ENCODE measurements at places on chromosomes 7 and 10.

- no peak overlapping the region for H3K4me3 ChIP-seq
- H3K4me1 ChIP-seq: no peaks in the 10 kb centered on the region
- H3K36me3 ChIP-seq: no peaks in the 10 kb centered on the region
- H3K27me3 ChIP-seq: no peaks in the 10 kb centered on the region
- DNase-seq: no peak
Observed at GRCh38 chr7:28054531-28055160, 125.9 kb downstream of the JAZF1 start.

DNA sequence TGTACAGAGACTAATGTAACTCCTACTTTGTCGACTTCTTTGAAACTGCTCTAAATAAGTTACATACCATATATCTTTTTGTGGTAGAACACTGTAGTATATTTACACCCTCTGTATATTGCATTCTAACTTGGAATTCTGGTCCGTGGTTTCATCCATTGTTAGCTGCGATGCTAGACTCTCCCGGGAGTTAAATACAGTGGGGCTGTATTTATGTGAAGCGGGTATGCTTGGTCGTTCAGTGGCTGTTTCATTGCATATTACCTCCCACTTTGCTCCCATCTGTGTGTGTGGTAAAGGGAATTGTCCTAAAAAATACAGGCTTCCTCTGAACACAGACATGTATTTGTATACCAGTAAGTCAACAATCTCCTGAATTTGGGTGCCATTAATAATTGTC lies 231.1 kb downstream of the SLC25A13 start:
- DNase-seq: no peak
- no peak overlapping the region for H3K4me3 ChIP-seq
- no peak overlapping the region for H3K27ac ChIP-seq
- H3K27me3 ChIP-seq: no peaks in the 10 kb centered on the region

DNA sequence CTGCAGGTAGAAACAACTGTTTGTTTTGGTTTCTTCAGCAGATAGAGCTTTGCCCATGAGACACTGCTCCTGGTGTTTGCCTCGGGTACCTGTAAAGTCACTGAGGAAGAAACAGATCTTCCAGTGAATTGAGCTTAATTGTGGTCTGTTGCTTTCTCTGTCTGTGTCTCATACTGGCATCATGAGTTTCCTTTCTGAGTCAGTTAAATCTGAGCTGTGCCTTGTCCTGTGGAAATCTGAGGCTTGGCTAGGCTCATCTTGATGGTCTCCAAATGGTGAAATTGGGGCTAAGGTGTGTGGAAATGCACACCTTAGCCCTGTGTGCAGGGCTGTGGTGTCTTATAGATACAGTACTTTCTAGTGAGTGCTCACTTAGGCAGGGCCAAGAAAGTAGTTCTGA lies 67.4 kb downstream of the GBF1 start:
- H3K4me1 ChIP-seq: no peaks in the 10 kb centered on the region
- H3K4me3 ChIP-seq: no peak overlapping the region
- H3K27ac ChIP-seq: no peak overlapping the region
- no peaks in the 10 kb centered on the region for H3K27me3 ChIP-seq

GRCh38 chr10:110793886-110794285 lies 77.8 kb upstream of the PDCD4 start:
- H3K27ac ChIP-seq: peak overlapping the region; percentile 52
- H3K36me3 ChIP-seq: no peaks in the 10 kb centered on the region
- no peak overlapping the region for H3K4me3 ChIP-seq
- H3K4me1 ChIP-seq: no peaks in the 10 kb centered on the region

DNA sequence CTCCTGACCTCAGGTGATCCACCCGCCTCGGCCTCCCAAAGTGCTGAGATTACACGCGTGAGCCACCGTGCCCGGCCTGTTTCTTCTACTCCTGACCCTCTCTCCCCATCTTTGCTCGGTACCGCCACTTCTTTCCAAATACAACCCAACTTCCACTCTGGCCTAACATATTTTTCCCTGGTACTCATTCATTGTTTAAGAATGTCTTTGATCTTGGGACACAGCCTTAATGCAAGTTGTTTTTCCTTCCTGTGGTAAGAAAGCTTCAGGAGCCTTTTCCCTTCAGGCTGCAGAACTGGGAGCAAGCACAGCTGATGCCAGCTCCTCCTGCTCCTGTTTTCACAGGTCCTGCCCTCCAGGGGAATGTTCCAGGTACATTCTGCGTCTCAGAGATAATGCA lies 13.7 kb downstream of the CALML3 start:
- H3K27ac ChIP-seq: no peak overlapping the region
- no peak overlapping the region for H3K4me3 ChIP-seq
- no peak for DNase-seq
- H3K36me3 ChIP-seq: no peaks in the 10 kb centered on the region
- H3K4me1 ChIP-seq: no peaks in the 10 kb centered on the region
- H3K27me3 ChIP-seq: no peaks in the 10 kb centered on the region

DNA sequence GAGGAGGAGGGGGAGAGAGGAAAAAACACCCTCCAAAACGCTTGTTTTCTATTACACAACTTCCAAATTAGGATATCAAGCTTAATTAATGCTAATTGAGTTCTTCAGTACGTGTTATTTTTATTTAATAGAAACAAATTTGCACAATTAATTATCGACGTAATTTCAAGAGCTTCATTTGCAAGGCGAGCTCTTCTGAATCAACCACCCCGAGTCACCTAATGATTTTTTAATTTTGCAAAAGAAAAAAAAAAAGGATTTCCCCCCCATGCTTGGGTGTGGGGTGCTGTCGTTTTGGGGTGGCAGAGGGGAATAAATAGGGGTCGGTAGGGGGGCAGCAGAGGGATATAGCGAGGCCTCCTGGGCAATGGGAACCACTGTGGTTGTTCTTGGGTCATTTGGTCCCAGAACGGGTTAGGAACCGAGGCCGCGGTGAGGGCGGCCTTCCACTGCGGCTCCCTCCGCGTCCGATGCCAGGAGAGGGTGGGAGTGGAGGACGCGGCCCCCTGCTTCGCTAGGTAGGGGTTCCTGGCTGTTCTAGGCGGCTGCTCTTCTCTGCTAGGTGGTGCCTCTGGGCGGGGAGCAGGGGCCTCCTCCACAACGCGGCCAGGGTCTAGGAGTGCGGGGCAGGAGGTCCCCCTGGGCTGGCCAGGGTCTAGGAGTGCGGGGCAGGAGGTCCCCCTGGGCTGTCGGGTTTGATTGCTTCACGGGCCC lies 7.3 kb downstream of the UNCX start:
- DNase-seq: no peak
- H3K4me1 ChIP-seq: no peaks in the 10 kb centered on the region
- peaks cover 85% of the 10 kb centered on the region for H3K27me3 ChIP-seq
- H3K4me3 ChIP-seq: no peak overlapping the region
- H3K36me3 ChIP-seq: no peaks in the 10 kb centered on the region

- no peak overlapping the region for H3K4me3 ChIP-seq
- H3K27ac ChIP-seq: no peak overlapping the region
- H3K4me1 ChIP-seq: no peaks in the 10 kb centered on the region
Observed at GRCh38 chr10:43253461-43254198, 13.2 kb downstream of the RASGEF1A start.

GRCh38 chr7:100966542-100967291 lies 2.6 kb upstream of the MUC12 start:
- no peaks in the 10 kb centered on the region for H3K36me3 ChIP-seq
- peak overlapping the region; percentile 23 for H3K4me3 ChIP-seq
- peak overlapping the region; percentile 36 for H3K27ac ChIP-seq
- H3K4me1 ChIP-seq: peaks cover 9% of the 10 kb centered on the region
- H3K27me3 ChIP-seq: peaks cover 25% of the 10 kb centered on the region

Measured in prostate gland (tissue), 2 donors.